ENCODE measurements at places on chromosomes 7 and 10. TPM values are rescaled to one million over a fixed set of nuclear protein-coding genes. Genes with fewer than 3 reads are reported as not detected.

Gene GNGT1
- not detected for total RNA-seq

Gene CREB3L2
- total RNA-seq, result 76.7 TPM

Gene NRCAM
- total RNA-seq, result 17.8 TPM

Gene MEST
- 468 TPM for total RNA-seq

Gene PDE1C
- 8.6 TPM for total RNA-seq

Gene UNCX
- 7.5 TPM for total RNA-seq

Gene FZD8
- total RNA-seq, result 34.4 TPM

Gene SNX10
- total RNA-seq, result 10.6 TPM

Gene TRIM50
- total RNA-seq, result 0.18 TPM

Gene CTAGE6
- total RNA-seq, result 0.64 TPM

Gene ANKRD61
- not detected for total RNA-seq

Gene BTBD16
- 0.41 TPM for total RNA-seq

Gene OR9A2
- total RNA-seq, result 0.53 TPM

Gene NRBF2
- total RNA-seq, result 15.3 TPM

Gene AGBL3
- 2.9 TPM for total RNA-seq

Gene PITX3
- total RNA-seq, result 3.7 TPM

Gene FFAR4
- 0.23 TPM for total RNA-seq

Gene EBF3
- total RNA-seq, result 12.2 TPM

Gene ZNF273
- total RNA-seq, result 8.4 TPM

Gene MOGAT3
- total RNA-seq, result 1.8 TPM

Gene TRIM74
- 1.6 TPM for total RNA-seq

Gene RHBDD2
- 31.4 TPM for total RNA-seq

Gene SOSTDC1
- total RNA-seq, result 28.8 TPM

Gene LRRD1
- total RNA-seq, result 0.82 TPM

Gene TMEM229A
- 0.06 TPM for total RNA-seq

Gene EPHB6
- 17.6 TPM for total RNA-seq

Gene C10orf53
- total RNA-seq, result not detected

Gene GIMAP6
- 18.9 TPM for total RNA-seq

Gene PVRIG
- total RNA-seq, result not detected

Gene AGR2
- 26.9 TPM for total RNA-seq

Gene WEE2
- 0.23 TPM for total RNA-seq

Gene CHN2
- 13.4 TPM for total RNA-seq

Gene MACC1
- total RNA-seq, result 26.9 TPM

Gene SUN1
- total RNA-seq, result 331 TPM

Gene STOX1
- 5.4 TPM for total RNA-seq

Gene TCAF2
- 2.3 TPM for total RNA-seq

Gene CFAP70
- total RNA-seq, result 5.7 TPM

Gene GHRHR
- total RNA-seq, result not detected

Gene BLNK
- 25.1 TPM for total RNA-seq

Gene CYTH3
- total RNA-seq, result 63.5 TPM

Gene SLC26A3
- not detected for total RNA-seq

Gene DPYSL4
- 10.5 TPM for total RNA-seq

Gene CFTR
- 0.99 TPM for total RNA-seq

Gene UTF1
- 0.35 TPM for total RNA-seq

Gene OPN1SW
- not detected for total RNA-seq

All from metanephros (tissue), 2 donors.